ENCODE measurements at places on chromosomes 5 and 9.

DNA sequence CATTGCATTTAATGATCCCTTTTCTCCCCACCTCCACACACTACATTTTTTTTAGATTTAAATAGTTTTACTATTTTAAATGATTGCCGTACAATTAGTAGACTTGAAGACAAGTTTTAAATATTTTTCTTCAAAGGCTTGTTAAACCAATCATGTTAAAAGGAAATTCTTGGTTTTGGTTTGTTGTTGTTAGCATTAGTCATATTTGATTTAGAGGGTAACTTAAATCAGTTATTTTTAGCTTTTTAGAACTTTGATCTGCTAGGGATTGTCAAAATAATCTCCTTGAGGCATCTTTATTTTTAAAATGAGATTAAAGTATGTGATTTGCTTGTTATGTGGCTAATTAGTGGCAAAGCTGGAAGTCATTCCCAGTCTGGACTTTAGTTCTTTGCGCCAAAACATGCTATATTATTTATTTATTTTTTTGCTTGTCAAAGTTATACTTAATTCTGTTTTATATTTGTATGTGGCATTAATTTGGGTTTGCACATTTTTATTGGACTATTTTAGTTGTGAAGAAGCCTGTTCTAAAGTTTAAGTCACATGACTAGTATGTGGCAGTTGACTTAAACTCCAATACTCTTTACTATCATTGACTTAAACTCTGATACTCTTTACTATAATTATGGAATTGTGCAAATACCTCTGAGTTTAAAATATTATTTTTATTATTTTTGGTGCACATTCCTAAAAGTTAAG is 14.7 kb downstream of the ITGA1 start:
- DNase-seq: no peak

DNA sequence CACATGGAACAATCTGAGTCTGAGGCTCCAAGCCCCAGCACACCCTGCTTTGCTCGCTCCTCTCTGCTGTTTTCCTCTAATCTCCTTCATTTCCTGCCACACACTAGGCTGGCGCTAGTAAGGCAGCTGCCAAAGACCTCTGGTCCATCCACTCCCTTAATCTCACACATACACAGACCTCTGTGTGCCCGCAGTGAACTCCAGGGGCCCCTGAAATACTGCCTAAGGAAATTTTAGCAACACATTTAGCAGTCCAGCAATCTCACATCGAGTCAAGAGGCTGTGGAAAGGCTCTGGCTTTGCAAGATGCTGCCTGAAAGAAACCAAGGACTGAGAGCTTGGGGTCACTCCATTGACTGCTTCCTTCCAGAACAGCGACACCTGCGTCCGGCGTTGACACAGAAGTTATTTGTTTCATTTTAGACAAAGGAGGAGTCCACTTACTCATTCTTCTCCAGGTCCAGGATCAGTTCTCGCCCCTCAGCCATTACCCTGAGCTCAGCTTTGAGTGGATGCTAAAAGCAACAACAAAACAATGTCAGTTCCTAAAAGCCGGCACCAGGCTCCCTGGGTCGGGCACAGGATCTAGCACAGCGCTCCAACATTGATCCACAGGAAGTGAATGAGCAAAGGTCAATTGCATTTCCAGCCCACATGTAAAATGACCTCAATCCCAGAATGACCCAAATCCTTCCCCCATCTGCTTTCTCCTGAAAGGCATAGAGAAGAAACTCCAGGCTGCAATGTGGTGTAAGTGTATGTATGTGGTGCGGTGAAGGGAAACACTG is 11.5 kb downstream of the ADAM19 start:
- no peak for DNase-seq

- DNase-seq: no peak
Measured at GRCh38 chr5:59922220-59922619, 28.7 kb upstream of the PDE4D start.

DNA sequence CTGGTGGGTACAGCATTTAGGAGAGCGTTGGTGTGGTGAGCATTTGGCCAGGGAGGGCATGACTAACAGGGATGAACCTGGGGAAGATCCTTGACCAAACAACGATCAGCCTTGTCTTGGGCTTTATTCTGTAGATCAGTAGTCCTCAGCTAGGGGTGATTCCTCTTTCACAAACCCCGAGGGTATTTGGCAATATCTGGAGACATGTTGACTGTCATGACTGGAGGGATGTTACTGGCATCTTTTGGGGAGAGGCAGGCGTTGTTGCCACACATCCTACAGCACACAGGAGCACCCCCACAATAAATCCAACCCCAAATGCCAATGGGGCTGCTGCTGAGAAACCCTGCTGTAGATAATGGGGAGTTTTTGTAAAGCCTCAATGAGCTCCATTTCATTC is 43.9 kb downstream of the OSTF1 start:
- DNase-seq: no peak

GRCh38 chr9:69444021-69444420 is 119.0 kb downstream of the ENTREP1 start:
- no peak for DNase-seq

DNA sequence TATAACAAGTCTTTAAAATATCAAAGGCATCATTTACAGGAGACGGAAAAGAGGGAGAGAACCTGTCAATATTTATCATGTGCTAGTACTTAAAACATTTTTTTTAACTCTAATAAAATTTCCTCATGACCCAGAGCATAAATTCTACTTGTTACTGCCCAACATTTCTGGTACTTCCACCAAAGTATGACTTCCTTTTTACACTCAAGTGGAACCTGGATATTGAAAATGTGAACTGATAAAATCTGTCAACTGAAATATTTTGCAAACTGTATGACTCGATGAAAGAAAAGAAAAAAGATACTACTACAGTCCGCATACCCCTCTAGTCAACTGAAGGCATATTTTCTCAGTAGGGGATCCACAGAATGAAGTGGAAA is 37.1 kb downstream of the FAM13B start:
- DNase-seq: no peak

GRCh38 chr5:178074266-178074952 is 38.9 kb upstream of the N4BP3 start:
- no peak for DNase-seq

DNA sequence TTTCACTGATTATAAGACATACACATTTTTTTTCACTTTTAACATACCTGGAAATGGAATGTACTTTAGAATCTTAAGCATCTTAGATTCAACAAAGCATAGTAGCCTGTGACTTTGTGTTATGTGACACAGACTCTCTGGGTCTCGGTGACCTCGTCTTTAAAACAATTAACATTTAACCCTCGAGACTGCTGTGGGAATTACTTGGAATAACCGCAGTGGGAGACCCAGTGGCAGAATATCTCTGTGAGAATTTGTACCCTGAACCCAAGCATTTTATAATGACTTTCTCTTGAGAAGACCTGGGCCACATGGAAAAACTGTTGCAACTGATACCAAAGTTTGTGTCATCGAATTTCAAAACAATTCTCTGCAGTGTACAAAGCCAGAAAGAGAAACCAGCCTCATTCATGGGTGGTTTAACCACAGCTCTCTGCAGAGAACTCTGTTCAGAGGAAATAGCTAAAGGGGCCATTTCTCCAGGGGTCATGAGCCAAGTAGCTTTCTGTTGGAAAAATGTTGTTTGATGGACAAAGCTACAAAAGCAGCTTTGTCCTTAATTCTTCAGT is 10.0 kb upstream of the RETREG1 start:
- DNase-seq: no peak

GRCh38 chr9:133527444-133527920 is 2.7 kb upstream of the MYMK start:
- no peak for DNase-seq

DNA sequence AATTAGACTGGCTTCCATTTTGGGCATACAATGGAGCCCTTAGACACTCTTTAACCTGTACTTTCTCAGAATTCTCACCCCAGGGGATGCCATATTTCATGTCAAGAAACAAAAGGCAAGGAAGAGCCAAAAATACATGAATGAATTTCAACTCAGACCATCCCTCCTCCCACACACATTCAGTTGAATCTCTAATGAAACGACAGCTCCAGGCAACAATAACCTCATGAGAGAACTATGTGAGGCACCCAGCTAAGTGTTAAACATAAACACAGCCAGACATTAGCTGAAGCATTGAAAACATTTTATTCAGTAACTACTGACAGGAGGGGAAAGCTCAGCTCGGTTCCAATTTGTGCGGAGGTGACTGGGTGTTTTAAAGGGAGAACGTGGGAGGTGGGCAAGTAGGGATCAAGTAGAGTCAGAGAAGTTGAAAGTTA is 1359.1 kb upstream of the CDH9 start:
- no peak for DNase-seq

- no peak for DNase-seq
Measured at GRCh38 chr5:152511531-152512132, 106.6 kb upstream of the NMUR2 start.

DNA sequence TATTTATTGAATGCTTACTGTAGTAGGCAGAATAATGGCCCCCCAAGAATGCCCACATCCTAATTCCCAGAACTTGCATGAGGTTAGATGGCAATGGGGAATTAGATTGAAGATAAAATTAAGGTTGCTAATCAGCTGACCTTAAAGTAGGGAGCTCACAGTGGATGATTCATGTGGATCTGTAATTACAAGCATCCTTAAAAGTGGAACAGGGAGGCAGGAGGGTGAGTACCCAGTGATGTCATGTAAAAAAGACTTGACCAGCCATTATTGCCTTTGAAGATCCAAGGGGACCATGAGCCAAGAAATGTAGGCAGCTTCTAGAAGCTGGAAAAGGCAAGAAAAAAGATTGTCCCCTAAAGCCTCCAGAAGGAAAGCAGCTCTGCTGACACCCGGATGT is 71.4 kb downstream of the GABBR2 start:
- DNase-seq: no peak

DNA sequence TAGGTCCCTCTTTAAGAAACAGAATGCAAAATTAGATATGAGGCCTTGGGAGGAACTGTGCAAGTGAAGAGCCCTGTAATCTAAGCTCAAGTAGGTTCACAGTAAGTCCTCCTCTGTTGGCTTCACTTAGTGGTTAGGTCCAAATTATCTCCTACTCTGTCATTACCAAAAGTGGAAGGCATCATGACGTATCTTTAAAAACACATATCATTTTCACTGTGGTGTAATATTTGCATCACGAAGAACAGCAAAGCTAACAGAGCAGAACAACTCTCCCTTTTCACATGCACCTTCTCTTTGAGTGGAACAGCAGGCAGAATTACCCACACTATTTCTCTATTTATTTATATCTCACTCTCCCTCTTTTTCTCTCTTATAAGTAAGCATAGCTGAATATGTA is 240.5 kb upstream of the CCNH start:
- no peak for DNase-seq

GRCh38 chr5:140875085-140876065 is at the start of gene PCDHA12:
Gene PCDHA12 (plus strand): TSS chr5:140875308. CDS start chr5:140875473, 165 bp downstream.
- DNase-seq: no peak

GRCh38 chr5:39083968-39084367 is 9.8 kb upstream of the RICTOR start:
- DNase-seq: no peak

- no peak for DNase-seq
Measured at GRCh38 chr9:110308633-110309038, 29.0 kb downstream of the TXNDC8 start.

DNA sequence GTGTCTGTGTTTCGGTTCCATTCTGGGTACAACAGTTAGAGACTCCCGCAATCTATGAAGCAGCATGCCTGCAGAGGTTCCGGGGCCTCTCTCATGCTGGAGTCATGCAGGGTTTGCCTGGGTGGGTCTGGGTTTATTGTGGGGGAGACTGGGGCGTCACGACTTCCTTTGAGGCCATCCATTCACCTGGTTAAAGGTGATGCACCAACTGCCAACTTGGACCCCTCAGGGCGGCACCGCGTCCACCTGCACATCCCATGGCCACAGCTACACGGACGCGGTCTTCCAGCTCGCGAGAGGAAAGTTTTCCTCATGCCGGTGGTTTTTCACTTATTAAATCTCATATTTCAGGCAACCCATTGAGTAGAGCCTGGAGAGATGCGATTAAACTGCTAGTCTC is 30.9 kb upstream of the IRX4 start:
- DNase-seq: no peak

DNA sequence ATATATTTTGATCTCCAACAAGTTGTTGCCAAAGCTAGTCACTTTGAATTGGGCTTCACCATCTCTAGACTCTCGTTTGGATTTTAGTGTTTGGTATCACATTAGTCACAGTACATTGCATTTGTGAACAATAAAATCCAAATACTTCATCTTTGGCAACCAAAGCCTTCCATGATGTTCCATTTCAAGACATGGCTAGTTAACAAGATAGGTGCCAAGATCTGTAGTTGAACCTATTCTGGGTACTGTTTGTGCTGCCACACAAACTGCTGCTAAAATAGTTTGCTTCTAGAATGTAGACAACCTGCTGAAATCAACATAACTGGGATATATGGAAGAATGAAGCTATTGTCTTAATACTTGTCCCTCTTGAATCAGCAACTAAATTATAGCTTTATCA is 207.5 kb downstream of the LRRC70 start:
- DNase-seq: no peak

GRCh38 chr5:142466195-142466971 is 141.6 kb upstream of the SPRY4 start:
- DNase-seq: no peak

DNA sequence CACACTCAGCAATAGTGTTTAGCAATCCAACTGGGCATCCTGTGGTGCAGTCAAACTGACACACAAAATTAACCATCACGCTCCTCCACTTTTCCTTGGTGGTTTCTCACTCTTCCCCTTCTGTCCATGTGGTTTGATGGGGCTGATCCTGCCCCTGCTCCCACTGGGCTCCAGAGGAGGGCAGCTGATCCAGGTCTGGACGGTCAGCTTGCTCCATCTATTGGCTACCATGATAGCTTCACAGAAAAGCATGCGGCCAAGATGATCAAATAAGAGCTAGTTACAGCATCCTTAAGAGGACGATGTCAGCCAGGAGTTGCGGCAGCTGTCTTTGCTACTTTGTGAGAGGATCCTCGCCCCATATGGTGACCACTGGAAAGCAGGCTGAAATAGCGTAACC is 29.6 kb upstream of the RANBP17 start:
- DNase-seq: no peak

DNA sequence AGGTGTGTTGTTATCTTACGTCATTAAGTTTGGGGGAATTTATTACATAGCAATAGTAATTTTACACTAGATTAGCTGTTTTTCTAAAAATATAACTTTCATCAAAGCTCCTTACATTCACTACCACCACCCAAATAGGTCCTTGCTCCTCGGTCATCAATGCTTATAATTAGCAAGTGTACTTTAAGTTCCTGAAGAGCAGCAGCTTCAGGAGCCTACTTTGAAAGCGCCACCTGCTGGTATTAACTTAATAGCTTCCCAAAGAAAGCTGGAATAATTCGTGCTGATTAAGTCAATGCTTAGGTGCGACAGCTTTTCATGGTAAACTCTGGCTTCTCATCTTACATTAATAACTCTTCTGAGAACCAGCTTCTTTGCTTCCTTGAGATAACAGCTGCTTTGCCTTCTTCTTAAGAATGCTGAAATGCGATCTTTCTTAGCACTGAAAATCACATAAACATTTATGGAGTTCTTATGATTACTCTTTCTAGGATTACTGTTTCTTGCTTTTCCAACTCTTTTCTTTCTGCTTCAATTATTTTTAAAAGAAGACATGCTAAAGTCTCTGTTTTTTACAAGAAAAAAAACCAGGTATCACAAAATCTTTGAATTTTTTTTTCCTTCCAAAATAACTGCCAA is 10.0 kb upstream of the C5 start:
- DNase-seq: no peak

GRCh38 chr5:92370032-92370431 is 986.9 kb upstream of the ARRDC3 start:
- no peak for DNase-seq
